ENCODE measurements at places on chromosomes 5 and 9.

GRCh38 chr9:122183501-122183900 is 23.8 kb downstream of the MORN5 start:
- DNase-seq: no peak

DNA sequence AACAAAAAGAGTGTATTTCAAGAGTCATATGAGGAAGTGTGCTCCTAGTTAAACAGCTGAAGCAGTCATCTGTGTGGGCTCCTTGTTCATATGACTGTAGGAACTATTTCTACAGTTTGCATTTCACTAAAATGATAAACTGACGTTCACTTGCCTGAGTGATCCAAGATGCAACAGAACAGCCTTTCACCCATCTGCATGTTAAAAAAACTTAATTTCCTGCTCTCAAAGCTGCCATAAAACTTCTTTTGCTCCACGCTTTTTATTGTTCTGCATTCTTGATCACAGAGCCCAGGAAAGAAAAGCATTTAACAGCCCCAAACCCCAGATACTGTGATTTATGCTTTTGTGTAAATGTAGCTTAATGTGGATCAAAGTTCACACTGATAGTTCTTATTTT is 43.9 kb downstream of the ZNF608 start:
- no peak for DNase-seq

DNA sequence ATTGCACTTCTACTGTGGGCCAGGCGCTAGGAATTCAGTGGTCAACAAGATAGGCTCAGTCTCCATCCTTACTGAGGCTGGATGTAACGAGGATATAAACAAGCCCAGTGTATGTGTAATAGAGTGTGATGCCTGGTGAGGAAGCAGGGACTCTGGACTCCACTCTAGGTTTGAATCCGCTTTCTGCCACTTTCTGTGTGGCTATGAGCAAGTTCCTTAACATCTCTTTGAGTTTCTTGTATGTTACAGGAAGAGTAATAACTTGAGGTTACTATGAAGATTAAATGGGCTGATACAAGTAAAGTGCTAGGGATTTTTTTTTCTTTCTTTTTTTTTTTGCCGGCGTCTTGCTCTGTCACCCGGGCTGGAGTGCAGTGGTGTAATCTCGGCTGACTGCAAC is 12.4 kb downstream of the DOCK2 start:
- no peak for DNase-seq

DNA sequence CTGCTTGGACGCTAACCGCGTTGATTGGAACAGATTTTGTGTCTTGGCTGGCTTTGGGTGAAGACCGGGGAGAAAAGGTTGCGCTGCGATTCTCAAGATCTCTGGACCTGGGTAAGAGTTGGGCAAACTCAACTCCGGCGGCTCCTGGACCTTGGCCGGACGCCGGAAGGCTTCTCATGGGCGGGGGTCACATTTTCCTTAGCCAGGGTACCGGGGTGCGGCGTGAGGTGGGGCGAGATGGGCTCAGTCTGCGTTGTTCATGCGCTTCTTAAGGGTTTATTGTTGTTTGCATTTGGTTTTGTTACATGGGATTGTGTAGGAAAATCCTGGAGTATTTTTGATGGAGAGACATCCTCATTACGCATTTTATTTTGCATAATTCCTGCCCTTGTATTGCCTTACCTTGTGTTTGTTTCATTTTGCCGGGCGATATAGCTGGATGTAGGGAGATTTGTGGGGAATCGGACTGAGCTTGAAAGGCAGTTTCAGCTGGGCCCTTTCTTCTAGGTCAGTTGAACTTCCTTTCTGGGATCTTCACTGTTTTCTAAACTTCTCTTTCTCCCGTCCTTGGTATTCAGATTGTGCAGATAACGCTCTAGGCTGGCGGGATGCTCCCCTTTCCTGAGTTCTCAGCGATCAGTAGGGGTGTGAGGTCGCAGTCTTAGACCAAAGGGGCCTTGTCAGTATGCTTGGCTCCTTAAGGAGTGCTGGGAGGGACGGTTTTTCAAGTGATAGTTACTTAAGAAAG is 524 bp downstream of the MEGF10 start:
- DNase-seq: peak; percentile 43

- DNase-seq: no peak
Observed at GRCh38 chr5:107551088-107551487, 119.6 kb downstream of the EFNA5 start.

- no peak for DNase-seq
Observed at GRCh38 chr9:133978226-133978898, 13.8 kb downstream of the VAV2 start.

DNA sequence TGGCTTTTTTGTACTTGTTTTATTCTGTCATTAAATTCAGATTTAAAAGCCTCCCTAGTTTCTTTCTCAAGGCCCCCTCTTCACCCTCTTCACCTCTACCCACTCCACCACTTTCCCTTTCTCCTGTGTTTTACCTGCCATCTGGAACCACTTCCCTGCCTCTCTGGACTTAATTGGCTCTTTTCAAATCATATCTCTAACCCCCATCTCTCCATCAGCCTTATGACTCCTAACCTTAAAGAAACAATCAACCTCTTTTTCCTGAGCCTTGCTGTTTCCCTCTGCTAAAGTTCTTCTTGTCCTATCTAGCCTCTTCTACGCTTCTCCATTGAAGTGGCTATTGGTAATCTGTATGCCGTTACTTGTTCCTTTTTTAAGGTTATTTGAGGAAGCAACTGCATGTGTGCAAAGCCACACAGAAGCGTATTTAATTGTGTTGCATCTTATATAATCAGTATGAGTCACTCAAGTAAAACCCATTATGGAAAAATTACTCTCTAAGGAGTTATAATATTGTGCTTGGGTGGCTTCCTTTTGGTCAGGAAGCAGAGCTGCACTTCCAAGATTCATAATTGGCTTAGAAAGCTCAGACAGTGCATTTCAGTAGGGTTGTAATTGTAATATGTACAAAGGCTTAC is 653.6 kb upstream of the ITGA1 start:
- DNase-seq: no peak

- DNase-seq: no peak
Observed at GRCh38 chr5:81545911-81546310, 152.0 kb upstream of the ACOT12 start.

DNA sequence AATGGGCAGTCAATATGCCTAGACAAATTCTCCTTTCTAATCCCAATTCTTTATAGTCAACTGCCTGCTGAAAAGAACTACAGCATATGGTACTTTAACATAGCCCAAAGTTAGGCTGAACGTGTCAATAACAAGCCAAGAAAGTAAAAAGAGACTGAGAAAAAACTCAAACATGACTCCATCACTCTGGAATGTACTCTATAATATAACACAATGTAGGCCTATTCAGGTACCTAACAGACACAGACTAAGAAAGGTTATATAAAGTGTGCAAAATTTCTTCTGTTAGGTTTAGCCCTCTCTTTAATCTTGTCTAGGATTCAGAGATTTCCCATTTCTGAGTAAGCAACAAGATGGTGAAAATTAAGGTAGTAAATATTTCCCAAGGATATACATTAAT is 209.7 kb upstream of the PRR16 start:
- no peak for DNase-seq

DNA sequence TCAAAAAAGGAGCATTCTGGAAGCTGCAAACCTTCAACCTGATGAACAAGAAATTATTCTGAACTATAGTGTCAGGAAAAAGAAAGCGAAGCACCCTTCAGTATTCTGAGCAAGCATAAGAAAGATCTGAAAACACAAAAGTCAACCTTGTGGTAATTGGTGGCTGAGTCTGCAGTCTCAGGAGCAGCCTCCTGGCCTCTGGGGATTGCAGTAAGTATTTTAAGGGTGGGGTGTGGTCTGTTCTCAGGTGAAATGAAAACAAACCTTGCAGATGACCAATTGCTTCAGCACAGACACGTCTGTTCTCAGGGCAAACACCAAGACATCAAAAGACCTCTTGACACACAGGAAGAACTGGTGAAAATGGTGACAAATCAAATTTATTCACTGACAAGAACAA is 147.8 kb upstream of the RAPGEF1 start:
- no peak for DNase-seq
